ENCODE measurements at places on chromosomes 6 and 20.

DNA sequence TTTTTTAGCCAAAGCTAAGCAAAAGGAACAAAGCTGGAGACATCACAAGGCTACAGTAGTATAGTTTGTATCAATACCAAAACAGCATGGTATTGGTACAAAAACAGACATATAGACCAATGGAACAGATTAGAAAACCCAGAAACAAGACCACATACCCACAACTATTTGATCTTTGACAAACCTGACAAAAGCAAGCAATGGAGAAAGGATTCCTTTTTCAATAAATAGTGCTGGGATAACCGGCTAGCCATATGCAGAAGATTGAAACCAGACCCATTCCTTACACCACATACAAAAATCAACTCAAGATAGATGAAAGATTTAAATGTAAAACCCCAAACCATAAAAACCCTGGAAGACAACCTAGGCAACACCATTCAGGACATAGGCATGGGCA lies 5.0 kb downstream of the RFPL4B start:
- no peak for DNase-seq

DNA sequence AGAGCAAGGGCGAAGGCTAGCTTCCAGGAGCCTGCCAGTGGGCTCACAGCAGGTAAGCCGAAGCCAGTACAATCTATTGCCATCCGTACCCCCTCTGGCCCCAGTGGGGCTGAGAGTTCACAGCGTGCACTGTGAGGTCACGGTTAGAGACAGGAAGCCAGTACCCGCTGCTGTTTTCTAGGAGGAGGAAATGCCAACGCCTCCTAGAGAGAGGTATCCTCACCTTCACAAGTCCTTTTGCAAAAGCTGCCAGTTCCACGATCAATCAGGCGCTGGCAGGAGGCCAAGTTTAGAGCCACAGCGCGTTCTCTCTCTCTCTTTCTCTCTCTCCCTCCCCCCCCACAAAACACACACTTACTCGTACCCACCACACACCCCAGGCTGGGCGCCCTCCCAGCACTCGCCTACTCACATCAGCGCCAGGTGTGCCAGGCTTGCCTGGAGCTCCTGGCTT lies 22.5 kb downstream of the COL9A1 start:
- DNase-seq, result no peak

DNA sequence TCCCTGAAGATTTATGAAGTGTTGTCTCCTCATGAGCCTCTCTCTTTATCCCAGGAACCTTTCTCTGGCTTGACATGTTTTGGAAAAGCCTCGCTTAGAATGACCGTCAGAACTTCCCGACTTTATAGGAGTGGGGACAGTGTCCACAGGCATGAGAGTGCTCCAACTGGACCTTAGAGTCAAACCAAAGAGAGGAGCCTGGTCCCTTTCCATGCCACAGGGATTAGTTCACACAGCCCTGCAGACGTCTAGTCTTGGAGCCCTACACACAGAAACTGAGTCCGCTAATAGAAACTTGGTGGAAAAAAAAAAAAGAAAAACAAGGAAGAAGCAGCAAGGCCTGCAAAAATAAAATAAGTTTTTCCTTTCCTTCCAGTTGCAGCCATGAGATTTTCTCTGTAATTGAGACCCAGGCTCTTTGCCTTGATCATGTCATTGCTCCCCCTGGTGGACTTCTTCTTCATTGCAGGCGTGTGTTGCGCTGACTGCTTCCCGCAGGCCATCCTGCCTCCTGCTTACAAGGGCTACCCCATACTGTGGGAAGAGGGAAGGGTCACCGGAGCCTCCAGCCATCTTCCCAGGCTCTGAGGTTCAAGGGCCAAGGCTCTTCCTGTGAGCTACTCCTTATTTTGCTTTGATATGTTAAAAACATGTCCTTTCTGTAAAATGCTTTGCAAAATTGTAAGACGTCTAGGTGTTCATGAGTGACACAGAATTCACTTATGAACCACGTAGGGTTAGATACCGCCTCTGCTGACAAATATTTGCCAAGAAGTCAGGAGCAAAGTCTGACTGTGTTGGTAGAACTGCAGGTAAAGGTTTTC lies 201.0 kb downstream of the UST start:
- peak; percentile 47 for DNase-seq

DNA sequence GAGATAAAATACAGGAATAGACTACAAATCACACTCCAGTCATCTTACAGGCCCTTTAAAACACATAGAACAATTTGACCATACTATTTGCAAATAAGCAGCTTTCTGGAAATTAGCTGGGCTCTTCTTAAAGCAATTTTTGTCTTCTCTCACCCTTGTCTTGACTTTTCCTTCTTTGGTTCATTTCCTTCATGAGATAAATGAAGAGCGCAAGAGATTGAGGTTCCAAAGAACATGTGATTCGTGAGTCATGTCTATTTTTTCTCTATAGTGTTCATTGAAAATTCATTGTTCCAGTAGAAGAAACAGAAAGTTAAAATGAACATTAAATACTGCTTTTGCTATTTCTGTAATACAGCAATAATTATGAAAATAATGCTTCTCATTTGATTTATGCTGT lies 33.9 kb downstream of the PRDM1 start:
- DNase-seq, result no peak

- no peak for DNase-seq
Measured at GRCh38 chr6:4879741-4880275, 103.6 kb downstream of the CDYL start.

Measured in NK-92 treated with Interleukin-12 subunit alpha and Interleukin-12 subunit beta, amount 100 ng/mL, for 24 hours (cell line).